BE2C (cell line): ENCODE measurements at places on chromosomes 12 and 14.

DNA sequence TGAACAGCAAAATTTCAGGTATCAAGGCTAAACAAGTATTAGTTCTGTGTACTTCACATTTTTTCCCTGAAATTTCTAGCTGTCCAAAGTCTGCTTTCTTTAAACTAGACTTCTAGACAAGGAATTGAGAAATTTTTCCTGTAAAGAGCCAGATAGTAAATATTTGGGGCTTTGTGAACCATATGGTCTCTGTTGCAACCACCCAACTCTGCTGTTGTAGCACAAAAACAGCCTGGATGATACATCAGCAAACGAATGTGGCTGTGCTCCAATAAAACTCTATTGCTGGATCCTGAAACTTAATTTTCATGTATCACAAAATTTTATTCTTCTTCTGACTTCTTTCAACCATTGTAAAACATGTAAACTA lies 96.0 kb upstream of the SLC38A4 start:
- DNase-seq, result no peak

DNA sequence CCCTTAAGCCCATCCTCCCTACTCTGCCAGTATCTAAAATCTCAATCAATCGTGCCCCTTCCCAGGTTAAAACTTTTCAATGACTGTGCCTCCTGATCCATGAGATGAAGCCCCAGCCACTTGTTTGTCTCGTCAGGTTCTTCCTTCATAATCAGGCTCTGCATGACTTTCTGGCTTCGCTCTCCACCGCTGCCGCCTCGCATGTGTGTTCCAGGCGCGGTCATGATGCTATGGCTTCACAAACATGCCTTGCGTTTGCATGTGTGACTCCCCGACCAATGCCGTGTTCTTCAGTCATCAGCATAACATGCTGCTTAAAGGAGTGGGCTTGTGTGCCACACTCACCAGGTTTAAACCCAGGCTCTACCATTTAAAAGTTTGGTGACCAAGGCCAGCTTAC lies 5.0 kb upstream of the C1RL start:
- no peak for DNase-seq

DNA sequence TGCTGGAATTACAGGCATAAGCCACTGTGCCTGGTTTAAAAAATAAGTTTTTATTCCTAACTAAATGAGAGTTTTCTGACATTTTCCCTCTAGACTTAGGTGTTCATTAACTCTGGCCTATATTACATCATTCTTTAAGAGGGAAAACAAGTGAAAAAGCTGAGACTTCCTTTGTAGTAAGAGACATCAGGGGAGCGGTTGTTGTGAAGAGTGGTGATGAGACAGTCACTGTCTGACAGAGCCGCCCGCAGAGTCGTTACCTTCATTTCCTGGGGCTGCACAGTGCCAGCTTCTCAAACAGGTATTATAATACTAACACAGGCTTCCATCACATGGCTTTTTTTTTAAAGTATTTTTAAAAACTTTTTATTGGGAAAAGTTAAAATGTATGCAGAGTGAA lies 19.7 kb upstream of the TDRD9 start:
- no peak for DNase-seq

GRCh38 chr12:108267450-108267849 lies 71.7 kb downstream of the CMKLR1 start:
- no peak for DNase-seq

- no peak for DNase-seq
Measured at GRCh38 chr14:65098586-65098985, 3.7 kb downstream of the MAX start.

DNA sequence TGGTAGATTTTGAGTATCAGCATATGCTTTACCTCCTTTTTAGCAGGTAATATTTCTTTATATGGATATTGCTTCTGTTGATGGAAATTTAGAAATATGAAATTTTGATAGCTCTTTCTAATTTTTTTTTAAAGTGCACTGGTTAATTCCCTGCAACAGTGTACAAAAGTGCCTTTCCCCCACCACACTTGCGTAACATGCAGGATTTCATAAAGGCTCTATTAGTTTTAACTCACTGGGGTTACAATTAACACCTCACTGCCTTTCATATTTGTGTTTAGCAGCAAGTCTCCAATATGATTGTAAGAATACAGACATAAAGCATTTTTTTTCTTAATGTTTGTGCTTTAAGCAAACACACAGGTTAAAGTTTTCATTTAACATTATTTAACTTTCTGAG lies 25.6 kb downstream of the MNAT1 start:
- DNase-seq, result no peak

GRCh38 chr14:75495399-75495798 lies 26.9 kb upstream of the BATF start:
- no peak for DNase-seq

DNA sequence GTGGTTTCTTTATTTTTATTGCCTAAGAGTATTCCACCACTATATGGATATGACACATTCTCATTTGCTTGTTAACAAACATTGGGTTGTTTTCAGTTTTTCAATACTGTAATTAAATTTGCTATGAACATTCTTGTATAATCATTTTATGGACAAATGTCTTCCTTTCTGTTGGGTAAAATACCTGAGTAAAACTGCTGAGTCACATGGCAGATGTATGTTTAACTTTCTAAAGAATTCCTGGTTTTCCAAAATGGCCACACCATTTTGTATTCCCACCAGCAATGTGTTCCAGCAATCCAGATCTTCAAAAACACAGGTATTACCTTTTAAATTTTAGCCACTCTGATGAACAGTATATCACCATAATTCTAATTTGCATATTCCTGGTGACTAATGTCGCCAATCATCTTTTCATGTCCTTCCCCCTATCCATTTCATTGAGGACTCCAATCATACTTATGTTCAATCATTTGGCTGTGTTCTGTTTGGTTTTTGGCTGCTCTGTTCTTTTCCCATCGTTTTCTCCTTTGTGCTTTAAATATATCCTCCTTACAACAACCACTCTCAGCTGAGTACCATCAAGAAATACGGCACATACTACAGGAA lies 36.0 kb downstream of the CDK17 start:
- DNase-seq, result no peak

- DNase-seq, result no peak
Measured at GRCh38 chr12:42968426-42968825, 378.9 kb upstream of the PRICKLE1 start.

GRCh38 chr12:23795494-23795893 lies 154.0 kb downstream of the SOX5 start:
- DNase-seq, result no peak

GRCh38 chr14:105064001-105064400 lies 1.2 kb downstream of the GPR132 start:
- DNase-seq, result no peak

DNA sequence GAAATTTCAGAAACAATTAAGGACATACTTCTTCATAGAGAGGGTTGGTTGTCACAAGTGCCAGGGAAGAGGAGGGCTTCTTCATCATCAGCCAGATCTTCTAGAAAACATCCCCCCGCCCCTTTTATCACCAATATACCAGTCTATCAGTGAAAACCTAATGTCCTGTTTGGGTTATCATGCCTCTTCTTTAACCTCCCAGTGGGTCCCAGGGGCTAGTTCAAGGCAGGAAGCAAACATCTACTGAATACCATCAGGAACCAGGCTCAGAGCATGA lies 13.3 kb upstream of the KRT86 start:
- no peak for DNase-seq

DNA sequence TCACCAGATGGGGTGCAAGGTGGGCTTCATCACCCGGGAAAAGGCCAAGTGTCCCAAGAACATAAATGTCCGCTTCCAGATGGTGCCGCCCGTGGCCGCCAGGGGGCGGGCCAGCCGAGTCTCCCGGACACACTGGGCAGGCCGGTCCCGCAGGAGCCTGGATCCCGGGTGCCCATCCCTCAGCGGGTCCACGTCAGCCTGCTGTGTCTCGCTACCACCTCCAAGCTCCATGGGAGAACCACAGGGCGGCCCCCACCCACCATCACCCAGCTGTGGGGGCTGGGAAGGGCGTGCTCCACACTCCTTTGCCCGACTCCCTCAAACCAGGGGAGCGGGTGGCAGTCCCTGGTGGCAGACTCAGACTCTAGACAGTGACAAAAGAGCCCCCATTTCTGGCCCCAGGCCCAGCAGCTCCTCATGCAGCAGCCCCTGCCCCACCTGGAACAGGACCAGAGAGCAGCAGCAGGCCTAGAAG lies 22.0 kb upstream of the NUDT14 start:
- DNase-seq, result peak; percentile 86

DNA sequence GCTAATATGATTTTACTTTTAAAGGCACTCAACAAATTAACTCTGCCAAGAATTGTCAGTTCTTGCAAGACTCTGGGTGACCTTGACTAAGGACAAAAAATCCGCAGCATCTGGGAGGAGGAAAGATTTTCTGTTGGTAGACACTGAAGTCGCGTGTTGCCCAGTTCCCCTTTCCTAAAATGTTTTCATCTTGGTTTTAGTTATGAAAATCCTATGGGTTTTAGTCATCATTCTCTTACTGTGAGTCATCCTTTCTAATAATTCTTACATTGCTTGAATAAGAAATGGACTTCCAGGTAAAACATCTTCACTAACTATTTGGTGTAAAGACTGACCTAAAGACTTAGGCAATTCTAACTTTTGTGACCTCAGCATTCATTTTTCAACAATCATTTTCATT lies 9.1 kb downstream of the GSG1 start:
- no peak for DNase-seq

DNA sequence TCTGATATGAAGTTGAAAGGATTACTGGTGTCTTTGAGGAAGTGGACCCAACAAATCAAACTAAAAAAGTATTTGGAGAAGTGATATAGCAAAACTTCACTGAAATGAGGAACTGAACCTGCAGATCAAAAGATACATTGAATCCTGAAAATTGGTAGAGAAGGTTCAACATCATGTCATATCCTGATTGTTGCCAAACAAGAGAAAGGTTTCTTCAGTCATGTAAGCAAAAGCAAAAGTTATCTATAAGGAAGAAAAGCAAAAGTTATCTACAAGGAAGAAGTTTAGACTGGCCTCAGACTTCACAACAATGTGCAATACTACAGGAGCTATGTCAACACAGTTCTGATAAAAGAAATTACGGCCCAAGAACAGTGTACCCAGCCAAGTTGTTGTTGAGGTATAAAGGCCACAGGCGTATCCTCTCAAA lies 142.7 kb downstream of the RAD51B start:
- no peak for DNase-seq

- DNase-seq, result no peak
Measured at GRCh38 chr12:3033539-3033867, 43.7 kb upstream of the TSPAN9 start.

- DNase-seq, result no peak
Measured at GRCh38 chr14:104913435-104913834, 11.2 kb upstream of the PLD4 start.

DNA sequence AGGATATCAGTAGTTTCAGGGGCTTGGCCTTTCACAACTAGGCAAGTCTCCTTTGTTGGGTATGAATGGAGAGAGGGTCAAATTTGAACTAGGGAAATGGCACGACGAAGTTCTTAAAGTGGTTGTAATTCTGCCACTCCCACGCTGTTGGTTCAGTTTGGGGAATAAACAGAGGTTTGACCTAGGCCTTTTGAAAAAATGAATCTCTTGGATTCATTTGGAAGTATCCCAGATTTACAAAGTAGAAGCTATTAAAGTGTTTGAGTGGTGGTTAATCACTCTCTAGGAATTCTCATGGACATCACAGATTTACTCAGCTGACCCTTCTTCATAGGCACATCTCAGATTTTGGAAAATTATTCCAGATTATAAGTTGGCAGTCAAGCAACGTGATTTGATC lies 14.8 kb downstream of the BATF start:
- no peak for DNase-seq

GRCh38 chr12:93699271-93700145 lies 22.3 kb downstream of the CRADD start:
- no peak for DNase-seq

GRCh38 chr14:70810621-70811020 lies 1.3 kb upstream of the MAP3K9 start:
- DNase-seq, result no peak

DNA sequence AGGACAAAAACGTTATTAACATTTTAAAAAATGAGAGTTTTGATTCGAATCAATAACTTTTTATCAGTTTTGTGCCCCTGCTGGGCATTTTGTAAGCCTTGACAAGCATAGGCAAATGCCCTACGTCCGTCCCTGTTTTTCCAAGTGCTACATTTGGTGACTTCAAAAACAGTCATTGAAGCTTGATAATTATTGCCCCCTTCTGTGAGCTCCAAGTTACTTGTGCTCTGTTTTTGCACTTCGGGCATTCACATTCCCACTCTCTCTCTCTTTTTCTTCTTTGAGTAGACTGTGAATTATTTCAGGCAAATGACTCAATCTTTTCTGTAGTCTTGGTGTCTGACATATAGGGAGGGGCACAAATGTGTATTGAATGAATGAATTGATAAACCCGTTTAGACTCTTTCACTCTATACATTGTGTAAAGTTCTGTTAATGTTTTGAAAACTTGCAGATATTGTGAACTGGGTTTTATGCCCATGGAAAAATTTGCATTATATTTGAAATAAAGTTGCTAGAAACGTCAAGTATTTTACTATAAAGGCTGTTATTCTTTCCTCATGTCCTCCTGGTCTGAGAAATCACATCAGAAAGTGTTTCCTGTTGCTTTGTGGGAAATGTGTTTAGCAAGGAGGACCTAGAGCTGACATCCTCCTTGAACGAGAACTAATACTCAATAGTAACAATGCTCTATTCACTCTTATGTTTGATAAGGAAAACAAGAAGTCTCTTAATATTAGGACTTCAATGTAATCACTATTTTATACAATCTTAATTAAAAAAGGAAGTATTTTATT lies 1.4 kb downstream of the APAF1 start:
- no peak for DNase-seq

- DNase-seq, result no peak
Measured at GRCh38 chr14:26929361-26929760, 331.5 kb upstream of the NOVA1 start.
